ENCODE measurements at places on chromosomes 11 and 22.

- DNase-seq = peak; percentile 59
Observed at GRCh38 chr11:44623731-44624491, 58.4 kb downstream of the CD82 start.

DNA sequence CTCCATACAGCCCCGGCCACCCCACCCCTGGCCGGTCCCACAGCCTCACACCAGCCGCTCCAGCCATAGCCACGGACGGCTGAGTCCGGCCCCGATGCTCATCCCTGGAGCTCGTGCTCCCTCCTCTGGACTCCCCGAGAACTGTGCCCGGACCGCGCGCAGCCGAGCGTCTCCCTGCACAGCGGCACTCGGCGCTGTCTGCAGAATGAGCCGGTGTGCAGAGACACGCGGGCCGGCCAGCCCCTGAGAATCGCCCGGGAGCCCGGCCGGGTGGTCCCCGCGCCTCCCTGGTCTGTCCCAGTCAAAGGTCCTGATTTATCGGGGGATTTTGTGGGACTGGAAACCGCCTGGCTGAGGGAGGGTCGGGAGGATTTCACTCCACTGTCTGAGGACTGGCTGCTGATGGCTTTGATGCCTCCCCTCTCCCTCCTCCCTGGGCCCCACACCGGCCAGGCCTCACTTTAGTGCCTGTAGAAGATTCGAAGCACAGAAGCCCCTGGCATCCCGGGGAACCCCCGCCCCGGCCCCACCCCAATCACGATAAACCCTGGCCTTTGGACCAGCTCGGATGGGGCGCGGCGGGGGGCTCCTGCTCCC is 102.7 kb downstream of the BRD1 start:
- DNase-seq = no peak

- no peak for DNase-seq
Observed at GRCh38 chr11:39139581-39139980, 2319.9 kb downstream of the LRRC4C start.

DNA sequence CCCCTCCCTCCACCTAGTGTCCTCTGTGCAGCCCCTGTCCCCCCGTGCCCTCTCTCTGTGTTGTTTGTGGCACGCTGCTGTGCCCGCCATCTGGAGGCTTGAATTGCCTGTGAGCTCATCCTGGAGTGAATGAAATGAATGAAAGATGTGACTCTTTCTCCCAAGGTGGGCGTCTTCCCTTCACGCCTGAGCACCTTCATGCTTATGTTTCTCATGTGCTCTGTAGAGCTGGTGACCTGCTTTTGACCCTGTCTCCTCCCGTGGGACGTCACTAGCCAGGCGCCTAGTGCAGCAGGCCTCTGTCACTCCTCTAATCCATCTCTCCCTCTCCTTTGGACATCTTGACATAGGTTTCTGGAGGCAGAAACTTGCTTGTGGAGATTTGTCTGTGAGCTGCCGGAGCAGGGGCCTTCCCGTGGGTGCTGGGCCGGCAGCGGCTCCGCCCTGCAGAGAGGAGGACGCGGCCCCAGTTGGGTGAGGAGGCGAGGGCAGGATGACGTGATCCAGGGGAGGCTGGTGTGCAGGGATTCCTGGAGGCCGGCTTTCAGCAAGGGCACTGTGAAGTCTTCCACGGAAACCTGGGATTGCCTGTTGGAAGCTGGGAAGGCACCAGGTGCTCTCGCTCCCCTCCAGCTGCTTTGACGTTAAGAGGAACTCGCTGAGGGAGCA is 40.6 kb downstream of the MUC6 start:
- no peak for DNase-seq

- no peak for DNase-seq
Observed at GRCh38 chr11:108368134-108368533, 99.2 kb downstream of the C11orf65 start.

DNA sequence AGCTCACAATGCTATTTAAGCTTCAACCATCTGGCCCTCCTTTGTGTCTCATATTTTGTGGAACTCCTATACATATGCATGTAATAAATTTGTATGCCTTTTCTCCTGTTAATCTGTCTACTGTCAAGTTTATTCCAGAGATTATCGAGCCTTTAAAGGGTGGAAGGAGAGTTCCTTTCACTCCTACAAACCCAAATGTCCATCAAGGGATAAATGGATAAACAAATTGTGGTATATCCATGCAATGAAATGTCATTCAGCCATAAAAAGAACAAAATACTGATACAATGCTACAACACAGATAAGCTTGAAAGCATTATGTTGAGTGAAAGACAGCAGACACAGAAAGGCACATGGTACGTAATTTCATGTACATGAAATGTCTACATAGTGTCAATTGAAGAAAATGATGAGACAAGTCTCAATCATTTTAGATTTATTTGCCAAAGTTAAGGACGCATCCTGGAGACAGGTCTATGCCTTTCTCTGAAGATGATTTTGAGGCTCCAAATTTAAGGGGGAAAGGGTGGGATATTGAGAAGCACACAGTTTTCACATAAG is 17.7 kb upstream of the FEZ1 start:
- no peak for DNase-seq

DNA sequence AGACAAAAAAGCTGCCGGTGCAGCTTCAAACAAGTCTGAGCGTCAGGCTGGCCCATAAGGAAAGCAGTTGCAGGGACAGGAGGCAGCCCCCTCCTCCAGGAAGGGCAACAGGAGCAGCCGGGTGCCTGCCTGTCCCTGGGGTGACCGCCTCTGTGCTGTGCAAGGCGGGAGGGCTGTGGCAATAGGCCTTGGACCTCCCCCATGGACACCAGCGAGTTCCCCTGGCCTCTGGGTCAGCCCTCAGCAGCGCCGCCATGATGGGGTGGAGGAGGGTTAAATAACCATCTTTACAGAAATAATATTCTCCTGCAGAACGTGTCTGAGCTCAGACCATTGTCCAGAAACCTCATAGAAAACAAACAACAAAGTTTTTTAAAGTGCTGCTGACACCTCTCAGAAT is 3.3 kb upstream of the TMPRSS4 start:
- no peak for DNase-seq

GRCh38 chr11:74397501-74398243 is 561 bp downstream of the PGM2L1 start:
- no peak for DNase-seq

DNA sequence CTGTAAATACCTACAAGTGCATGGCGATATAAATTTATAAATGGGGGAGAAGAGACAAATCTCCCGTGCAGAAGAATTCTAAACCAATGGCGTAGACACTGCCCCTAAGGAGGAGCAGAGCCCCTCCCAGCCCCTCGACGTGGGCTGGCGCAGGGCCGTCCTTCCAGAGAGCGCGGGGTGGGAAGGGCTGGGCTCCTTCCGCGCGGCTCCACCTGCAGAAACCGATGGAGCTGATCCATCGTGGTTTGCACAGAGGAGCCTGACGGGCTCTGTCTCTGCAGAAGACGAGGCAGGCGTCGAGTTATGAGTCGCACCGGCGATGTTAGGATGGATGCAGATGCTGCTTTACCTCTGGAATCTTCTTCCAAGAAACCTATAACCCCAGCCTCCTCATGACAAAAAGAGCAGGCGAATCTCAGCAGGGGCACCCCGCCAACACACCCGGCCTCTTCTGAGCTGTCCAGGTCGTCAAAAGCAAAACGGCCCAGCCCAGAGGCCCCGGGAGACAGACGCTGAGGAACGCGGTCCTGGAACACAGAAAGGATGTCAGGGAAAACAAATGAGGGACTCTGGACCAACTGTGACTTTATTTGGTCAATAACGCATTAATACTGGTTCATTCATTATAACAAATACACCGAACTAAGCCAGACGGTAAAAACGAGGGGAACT is 11.0 kb upstream of the B4GALNT4 start:
- DNase-seq = no peak

GRCh38 chr11:127345819-127346459 is 345.4 kb upstream of the KIRREL3 start:
- DNase-seq = no peak

GRCh38 chr22:47130883-47131631 is 368.6 kb downstream of the TBC1D22A start:
- no peak for DNase-seq

- no peak for DNase-seq
Observed at GRCh38 chr11:35170503-35170902, 31.5 kb downstream of the CD44 start.

- no peak for DNase-seq
Observed at GRCh38 chr11:78140392-78141077, 1.1 kb upstream of the ALG8 start.

DNA sequence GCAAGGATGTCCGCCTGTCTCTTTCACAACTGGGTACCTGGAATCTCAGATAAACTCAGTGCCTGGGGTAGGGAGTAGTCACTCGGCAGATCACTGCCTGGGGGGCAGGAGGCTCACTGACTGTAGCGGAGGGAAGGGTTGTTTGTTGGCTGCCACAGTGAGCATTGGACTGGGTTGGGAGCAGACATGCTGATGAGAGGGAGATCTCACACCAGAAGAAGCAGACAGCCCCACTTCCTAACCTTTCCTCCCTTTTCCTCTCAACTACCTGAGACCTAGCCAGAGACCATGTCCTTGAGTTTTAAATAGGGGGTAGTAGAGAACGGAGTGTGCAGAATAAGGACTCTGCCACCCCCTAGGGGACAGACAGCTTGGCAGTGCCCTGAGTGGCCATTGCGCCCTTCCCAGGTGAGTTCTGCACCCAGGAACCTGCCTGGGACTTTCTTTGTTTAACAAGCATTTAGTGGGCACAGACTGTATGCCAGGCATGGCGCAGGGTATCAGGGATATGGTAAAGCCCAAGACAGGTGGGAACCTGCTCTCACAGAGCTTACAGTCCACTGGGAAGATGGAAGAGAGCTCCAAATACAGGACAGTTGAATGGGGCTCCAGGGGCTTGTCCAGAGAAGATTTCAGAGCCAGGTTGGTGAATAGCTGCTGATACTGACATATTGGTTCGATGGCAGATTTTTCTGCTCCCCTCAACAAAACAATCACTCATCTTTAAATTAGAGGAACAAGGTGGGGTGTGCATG is 115.7 kb upstream of the NNMT start:
- no peak for DNase-seq

DNA sequence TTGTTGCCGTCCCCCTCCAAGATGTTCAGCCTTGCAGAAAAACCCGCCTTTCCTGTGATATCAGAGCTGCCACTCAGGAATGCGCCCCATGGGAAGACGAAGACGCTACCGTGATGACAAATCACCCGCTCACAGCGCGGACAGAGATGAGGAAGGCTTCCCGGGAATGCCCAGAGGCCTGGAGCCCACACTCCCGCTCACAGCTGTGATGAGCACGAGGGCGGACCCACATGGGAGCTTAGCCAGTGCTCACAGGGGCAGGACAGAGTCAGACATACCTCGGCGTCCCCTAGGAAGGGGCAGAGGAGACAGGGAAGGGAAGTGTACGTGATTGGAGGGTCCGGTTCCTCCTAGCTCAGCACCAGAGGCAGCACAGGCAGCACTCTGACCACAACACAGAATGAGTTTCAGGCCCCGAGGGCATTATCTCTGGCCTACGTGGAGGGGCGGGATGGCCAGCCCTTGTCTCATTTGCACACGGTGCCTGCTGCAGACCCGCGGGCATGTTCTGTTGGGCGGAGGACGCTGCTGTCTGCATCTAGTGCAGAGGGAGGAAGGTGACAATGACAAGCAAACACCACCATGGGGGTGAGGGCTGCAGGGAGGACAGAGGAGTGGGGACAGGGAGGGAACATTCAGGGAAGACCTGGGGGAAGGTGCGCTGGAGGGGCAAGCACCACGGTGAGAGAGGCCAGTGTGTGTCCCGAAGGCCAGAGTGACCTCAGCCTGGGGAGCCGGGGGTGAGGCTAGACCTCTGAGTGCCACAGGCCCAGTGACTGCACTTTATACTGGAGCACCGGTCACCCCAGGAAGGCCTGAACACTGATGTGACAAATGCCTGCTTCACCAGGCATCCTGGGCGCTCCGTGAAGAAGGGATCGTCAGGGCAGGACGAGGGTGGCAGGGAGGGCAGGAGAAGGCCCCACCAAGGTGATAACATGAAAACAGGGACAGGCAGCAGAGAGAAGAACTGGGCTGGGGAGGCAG is 79.6 kb downstream of the CELSR1 start:
- DNase-seq = no peak

All from ascending aorta (tissue), 2 donors.